CD4-positive, alpha-beta T cell treated with Interleukin-21 for 1 hour (primary cell): ENCODE measurements at places on chromosomes 5 and 9.

DNA sequence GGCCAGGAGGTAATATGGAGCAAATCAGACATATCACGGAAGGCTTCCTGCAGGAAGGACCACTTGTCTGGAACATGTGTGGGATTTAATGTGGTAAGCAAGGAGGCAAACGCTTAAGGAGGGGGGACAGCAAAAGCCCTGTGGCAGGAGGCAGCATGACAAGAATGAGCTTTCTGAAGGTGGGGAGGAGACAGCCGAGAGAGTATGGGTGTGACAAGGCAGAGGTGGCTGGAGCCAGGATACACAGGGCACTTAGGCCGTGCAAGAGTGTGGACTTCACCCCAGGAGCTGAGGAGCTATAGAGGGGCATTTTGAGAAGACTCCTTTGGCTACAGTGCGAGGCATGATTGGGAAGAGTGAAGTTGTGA is 14.4 kb upstream of the S1PR3 start:
- no peak for DNase-seq

- no peak for DNase-seq
These were observed 72.0 kb upstream of the PAPPA start for GRCh38 chr9:116081435-116082115.

DNA sequence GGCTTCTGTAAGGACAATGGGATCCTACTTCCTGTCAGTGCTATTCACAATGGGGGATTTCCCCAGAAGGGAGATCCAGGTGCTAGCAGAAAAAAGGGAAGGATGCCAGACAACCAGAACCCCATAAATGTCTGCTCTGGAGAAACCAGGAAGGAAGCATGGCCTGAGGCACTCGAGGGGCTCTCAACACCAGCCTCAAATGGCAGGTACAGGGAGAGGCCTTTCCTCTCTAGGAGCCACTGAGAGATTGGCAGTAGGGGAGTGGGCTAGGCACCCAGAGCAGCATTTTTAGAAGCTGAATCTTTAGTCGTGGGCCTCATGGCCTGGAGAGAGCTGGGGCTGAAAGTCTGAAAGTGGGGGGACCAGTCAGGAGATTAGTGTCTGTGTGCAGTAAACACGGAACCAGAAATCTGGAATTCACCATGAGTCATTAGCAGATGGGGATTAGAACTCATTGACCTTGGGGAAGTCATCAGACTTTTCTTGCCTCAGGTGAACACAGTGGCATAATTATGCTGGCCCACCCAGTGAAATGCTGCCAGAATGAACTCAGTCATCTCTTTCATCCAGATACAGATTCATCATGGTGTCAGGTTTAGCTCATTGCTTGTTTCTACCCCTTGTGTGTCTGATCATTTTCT is 28.3 kb downstream of the ARHGEF28 start:
- DNase-seq = no peak

- no peak for DNase-seq
These were observed 19.9 kb downstream of the NOTCH1 start for GRCh38 chr9:136525841-136526499.

DNA sequence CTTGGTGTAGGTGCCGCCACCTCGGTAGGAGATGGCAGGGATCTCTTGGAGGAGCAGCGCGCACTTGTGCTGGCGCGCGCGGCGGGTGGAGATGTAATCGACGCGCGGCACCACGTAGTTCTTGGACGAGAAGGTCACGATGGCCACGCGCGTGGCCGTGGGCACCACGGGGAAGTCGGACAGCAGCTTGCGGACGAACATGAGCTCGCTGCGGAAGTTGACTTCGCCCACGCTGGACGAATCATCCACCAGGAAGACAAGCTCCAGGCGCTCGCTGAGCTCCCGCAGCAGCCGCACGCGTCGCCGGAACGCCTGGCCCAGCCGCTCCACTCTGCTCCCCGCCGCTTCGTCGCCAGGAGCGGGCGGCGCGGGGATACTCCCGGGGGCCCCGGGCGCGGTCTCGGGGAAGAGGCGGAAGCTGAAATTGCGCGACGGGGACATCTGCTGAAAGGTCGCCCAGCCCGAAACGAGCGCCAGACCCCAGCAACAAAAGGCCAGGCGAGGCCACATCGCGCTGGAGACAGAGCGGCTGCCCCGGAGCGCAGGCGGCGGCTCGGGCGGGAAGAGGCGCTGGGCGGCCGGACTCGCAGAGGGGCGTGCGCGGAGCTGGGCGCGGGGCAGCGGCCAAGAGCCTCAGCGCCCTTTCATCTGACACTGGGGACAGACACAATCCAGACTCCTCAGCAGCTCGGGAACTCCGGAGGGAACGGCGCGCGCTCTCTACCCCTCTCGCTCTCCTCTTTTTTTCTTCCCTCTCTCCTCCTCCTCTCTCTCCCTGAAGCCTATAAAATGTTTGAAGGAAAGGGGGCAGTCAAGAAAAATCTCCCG is at the start of gene SVEP1:
SVEP1 (minus strand) TSS at position 708 of the 828 bp plus-strand sequence; CDS start at position 510, 198 bp downstream.
- DNase-seq = no peak

DNA sequence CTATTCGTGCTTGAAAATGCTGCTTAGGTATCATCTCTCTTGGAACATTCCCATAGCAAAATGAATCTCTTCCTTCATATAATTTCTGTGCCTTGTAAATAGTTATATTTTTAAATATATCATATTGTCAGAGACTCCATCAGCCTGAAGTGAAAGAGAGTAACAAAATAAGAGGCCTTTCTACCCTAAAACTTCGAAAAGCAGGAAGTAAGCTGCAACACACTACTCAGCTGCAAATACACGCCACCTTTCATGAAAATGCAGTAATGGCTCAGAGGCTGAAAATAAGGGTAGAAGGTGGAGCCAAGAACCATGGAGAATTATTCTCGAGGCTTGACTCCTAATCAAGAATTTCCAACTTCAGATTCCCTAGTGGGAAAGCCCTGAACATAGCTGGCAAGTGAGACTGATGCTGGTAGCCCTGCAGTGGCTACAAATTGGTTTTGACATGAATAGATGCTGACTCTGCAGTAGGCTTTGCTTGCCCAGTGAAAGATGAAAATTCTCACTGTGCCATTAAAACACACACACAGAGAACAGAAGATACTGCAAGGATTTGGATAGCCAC is 30.2 kb upstream of the PTGER4 start:
- DNase-seq = peak; percentile 25

GRCh38 chr5:115629903-115630302 is 4.1 kb upstream of the TMED7 start:
- no peak for DNase-seq
